ENCODE measurements at places on chromosomes 2 and 18.

GRCh38 chr18:42742969-42743368 lies 372.5 kb downstream of the RIT2 start:
- no peak for DNase-seq

- DNase-seq, result no peak
These were observed 218.5 kb downstream of the TFCP2L1 start for GRCh38 chr2:121066526-121066925.

- DNase-seq, result no peak
These were observed 213.0 kb downstream of the TNS1 start for GRCh38 chr2:217789736-217790181.

GRCh38 chr2:113818382-113818951 lies 62.0 kb upstream of the SLC35F5 start:
- DNase-seq, result no peak

- DNase-seq, result no peak
These were observed 61.9 kb downstream of the EIF5B start for GRCh38 chr2:99399063-99399462.

- DNase-seq, result no peak
These were observed 74.6 kb downstream of the CLHC1 start for GRCh38 chr2:55157474-55157884.

GRCh38 chr2:107303964-107304363 lies 418.0 kb upstream of the ST6GAL2 start:
- no peak for DNase-seq

DNA sequence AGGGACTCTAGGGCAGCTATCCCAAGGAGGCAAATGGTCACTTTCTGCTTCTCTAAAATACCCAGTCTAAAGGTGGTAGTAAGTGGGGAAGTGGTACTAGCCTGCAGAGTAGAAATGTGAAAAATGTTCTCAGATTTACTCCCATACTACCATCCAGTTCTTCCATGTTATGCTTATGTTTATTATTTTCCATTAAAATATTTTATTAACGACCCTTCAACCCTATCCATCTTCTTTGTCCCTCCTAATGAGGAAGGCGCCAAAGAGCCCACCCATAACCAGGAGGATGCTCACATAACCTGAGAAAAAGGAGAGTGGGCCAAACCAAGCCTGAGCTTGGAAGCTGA lies 153.5 kb downstream of the ANTXR1 start:
- no peak for DNase-seq

- DNase-seq, result no peak
These were observed 121.1 kb downstream of the TANC1 start for GRCh38 chr2:159089543-159089942.

Measured in NCI-H1930 (cell line).